ENCODE measurements at places on chromosomes 6 and 20.
A peak's percentile ranks its signal among the peaks of the same experiment; 100 is the strongest.

DNA sequence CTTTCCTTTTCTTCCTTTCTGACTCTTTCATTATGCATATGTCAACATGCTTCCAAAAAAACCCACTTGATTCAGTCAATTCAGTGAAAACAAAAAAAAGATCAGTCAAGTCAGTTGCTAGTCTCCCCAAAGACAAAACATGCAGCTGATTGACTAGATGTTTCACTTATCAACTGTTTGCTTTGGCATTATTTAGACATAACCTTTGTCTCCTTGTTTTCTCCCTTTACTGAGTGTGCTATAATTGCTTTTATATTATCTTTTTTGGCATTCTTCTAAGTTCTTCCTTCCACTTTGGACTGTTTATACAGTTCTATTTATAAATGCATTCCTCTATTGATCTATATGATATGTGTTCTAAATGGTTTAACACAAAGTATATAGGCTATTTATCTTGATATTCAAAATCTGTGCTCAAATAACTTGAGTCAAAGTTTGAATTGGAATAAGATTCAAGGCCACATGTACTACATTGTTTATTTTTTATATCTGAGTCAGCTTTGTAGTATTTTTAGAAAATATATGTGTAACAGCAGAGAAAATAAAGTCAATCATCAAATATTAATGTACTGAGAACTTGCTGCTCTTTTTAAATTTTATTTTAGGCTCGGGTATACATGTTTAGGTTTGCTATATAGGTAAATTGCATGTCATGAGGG lies 260.5 kb downstream of the CENPW start:
- no peaks in the 10 kb centered on the region for H3K36me3 ChIP-seq
- no peak for DNase-seq
- H3K4me3 ChIP-seq: no peak overlapping the region
- H3K27ac ChIP-seq: no peak overlapping the region
- H3K4me1 ChIP-seq: no peaks in the 10 kb centered on the region

DNA sequence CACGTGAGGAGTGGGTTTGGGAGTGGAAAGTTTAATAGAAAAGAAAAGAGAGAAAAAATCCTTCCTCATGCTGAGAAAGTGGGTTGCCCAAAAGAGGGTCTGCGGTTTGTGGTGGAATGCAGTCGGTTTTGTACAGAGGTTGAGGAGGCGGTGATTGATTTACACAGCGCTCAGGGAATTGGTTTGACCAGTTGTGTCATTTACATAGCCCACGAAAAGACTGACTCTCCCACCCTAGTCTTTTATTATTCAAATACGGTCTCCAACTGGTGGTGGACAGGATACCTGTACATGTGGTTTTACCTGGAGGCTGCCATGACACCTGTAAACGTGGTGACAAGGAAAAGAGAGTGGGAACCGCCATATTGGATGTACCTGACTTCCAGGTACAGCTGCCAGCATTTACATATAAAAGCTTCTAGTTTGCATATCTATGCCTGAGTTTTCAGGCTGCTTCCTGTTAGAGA lies 42.1 kb downstream of the HLA-DPB1 start:
- no peaks in the 10 kb centered on the region for H3K4me1 ChIP-seq
- DNase-seq: peak; percentile 51
- H3K27ac ChIP-seq: no peak overlapping the region

- H3K4me1 ChIP-seq: peaks cover 6% of the 10 kb centered on the region
- no peak overlapping the region for H3K27ac ChIP-seq
- no peaks in the 10 kb centered on the region for H3K27me3 ChIP-seq
- no peak for DNase-seq
- H3K4me3 ChIP-seq: no peak overlapping the region
Measured at GRCh38 chr20:34271956-34272355, 30.7 kb downstream of the ASIP start.

- no peak overlapping the region for H3K27ac ChIP-seq
- H3K27me3 ChIP-seq: no peaks in the 10 kb centered on the region
- peaks cover 54% of the 10 kb centered on the region for H3K4me1 ChIP-seq
- H3K4me3 ChIP-seq: no peak overlapping the region
- DNase-seq: peak; percentile 61
Measured at GRCh38 chr6:68640491-68640835, 5.4 kb downstream of the ADGRB3 start.

- H3K4me3 ChIP-seq: no peak overlapping the region
- DNase-seq: no peak
- H3K27ac ChIP-seq: no peak overlapping the region
- H3K27me3 ChIP-seq: no peaks in the 10 kb centered on the region
- H3K36me3 ChIP-seq: no peaks in the 10 kb centered on the region
Measured at GRCh38 chr20:47676912-47677634, 108.2 kb downstream of the SULF2 start.

GRCh38 chr6:42707595-42707994 lies 14.8 kb downstream of the PRPH2 start:
- H3K36me3 ChIP-seq: no peaks in the 10 kb centered on the region
- H3K27ac ChIP-seq: no peak overlapping the region
- H3K4me1 ChIP-seq: no peaks in the 10 kb centered on the region
- no peak overlapping the region for H3K4me3 ChIP-seq
- no peak for DNase-seq
- H3K27me3 ChIP-seq: no peaks in the 10 kb centered on the region

DNA sequence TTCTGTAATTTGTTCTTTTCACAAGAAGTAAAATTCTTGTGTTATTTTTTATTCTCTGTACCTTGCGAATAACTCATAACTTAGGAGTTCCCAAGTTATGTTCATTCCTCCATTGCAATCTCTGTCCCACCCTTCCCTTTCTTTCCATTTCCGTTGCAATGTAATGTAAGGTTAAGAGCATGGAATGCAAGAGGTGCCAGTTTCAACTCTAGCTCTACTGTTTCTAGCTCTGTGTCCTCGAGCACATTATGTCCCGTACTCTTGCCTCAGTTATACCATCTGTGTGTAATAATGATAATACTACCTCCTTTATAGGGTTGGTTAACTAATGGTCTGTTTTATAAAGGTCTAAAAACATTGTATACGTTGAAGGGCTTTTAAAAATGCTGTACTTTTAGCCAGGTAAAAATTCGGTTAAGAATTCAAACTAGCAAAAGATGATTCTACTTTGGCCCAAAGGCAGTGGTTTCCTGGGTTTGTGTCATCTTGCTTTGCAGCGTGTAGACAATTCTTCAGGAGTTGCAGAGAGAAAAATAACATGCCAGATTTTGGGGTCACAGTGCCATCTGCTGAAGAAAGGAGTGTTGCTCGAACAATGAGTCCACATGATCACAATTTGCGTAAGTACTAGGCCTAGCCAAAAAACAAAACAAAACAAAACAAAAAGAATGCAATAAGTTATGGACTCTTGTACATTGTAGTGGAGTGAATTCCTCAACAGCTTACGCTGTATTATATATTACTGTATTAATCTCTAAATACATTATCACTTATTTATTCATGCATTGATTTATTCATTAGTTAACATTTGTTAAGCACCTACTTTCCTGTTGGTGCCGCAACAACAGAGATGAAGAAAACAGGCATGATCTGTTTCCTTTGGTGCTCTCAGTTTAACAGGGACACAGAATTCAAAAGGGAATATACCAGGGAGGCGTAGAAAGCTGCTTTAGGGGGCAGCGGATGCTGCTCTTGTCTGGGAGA lies 10.0 kb upstream of the PFDN4 start:
- H3K4me3 ChIP-seq: no peak overlapping the region
- peaks cover 4% of the 10 kb centered on the region for H3K27me3 ChIP-seq
- H3K4me1 ChIP-seq: no peaks in the 10 kb centered on the region
- no peaks in the 10 kb centered on the region for H3K36me3 ChIP-seq
- no peak overlapping the region for H3K27ac ChIP-seq
- no peak for DNase-seq

GRCh38 chr6:3915076-3915791 lies 66.1 kb downstream of the FAM50B start:
- H3K27me3 ChIP-seq: no peaks in the 10 kb centered on the region
- H3K27ac ChIP-seq: no peak overlapping the region
- no peak for DNase-seq
- H3K4me1 ChIP-seq: peaks cover 11% of the 10 kb centered on the region
- H3K36me3 ChIP-seq: no peaks in the 10 kb centered on the region

GRCh38 chr6:71259888-71260604 lies 28.6 kb upstream of the OGFRL1 start:
- H3K36me3 ChIP-seq: no peaks in the 10 kb centered on the region
- DNase-seq: no peak
- no peaks in the 10 kb centered on the region for H3K27me3 ChIP-seq
- H3K27ac ChIP-seq: no peak overlapping the region
- H3K4me1 ChIP-seq: no peaks in the 10 kb centered on the region

GRCh38 chr6:118584911-118585310 lies 36.8 kb downstream of the PLN start:
- H3K27me3 ChIP-seq: no peaks in the 10 kb centered on the region
- DNase-seq: no peak
- no peak overlapping the region for H3K4me3 ChIP-seq
- peaks cover 1% of the 10 kb centered on the region for H3K4me1 ChIP-seq
- H3K36me3 ChIP-seq: no peaks in the 10 kb centered on the region

- no peak overlapping the region for H3K27ac ChIP-seq
- H3K27me3 ChIP-seq: no peaks in the 10 kb centered on the region
- no peak for DNase-seq
- H3K4me1 ChIP-seq: no peaks in the 10 kb centered on the region
- H3K4me3 ChIP-seq: no peak overlapping the region
Measured at GRCh38 chr6:153787341-153787606, 251.8 kb upstream of the OPRM1 start.

- no peaks in the 10 kb centered on the region for H3K4me1 ChIP-seq
- no peaks in the 10 kb centered on the region for H3K27me3 ChIP-seq
- no peak overlapping the region for H3K27ac ChIP-seq
- no peaks in the 10 kb centered on the region for H3K36me3 ChIP-seq
- H3K4me3 ChIP-seq: no peak overlapping the region
- no peak for DNase-seq
Measured at GRCh38 chr6:169156108-169156792, 97.4 kb downstream of the THBS2 start.

DNA sequence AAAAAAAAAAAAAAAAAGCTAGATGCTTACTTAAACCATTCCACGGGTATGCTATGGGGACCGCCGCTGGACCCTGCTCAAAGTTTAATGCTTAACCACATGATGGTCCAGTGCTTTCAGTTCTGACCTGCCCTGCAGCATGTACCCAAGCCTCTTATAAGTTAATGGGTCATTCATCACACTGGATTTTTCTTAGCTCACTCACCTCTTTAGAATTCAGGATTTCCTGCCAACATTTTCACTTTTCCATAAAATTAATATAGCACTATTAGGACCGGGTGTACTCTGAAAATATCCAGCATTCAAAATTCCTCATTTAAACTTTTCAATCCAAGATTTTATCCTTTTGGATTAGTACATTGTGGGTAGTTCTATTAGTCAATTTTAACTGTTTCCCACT lies 140.8 kb downstream of the ALDH8A1 start:
- no peaks in the 10 kb centered on the region for H3K36me3 ChIP-seq
- no peak for DNase-seq
- no peak overlapping the region for H3K4me3 ChIP-seq
- H3K4me1 ChIP-seq: no peaks in the 10 kb centered on the region

GRCh38 chr6:85470023-85470410 lies 20.1 kb downstream of the NT5E start:
- no peak overlapping the region for H3K4me3 ChIP-seq
- H3K27me3 ChIP-seq: no peaks in the 10 kb centered on the region
- DNase-seq: no peak
- H3K4me1 ChIP-seq: no peaks in the 10 kb centered on the region

GRCh38 chr6:168121303-168121665 lies 42.3 kb upstream of the FRMD1 start:
- no peaks in the 10 kb centered on the region for H3K4me1 ChIP-seq
- H3K27me3 ChIP-seq: no peaks in the 10 kb centered on the region
- no peak overlapping the region for H3K27ac ChIP-seq

GRCh38 chr6:131838051-131838450 lies 30.2 kb downstream of the ENPP1 start:
- H3K36me3 ChIP-seq: no peaks in the 10 kb centered on the region
- H3K4me1 ChIP-seq: no peaks in the 10 kb centered on the region
- DNase-seq: no peak
- H3K27me3 ChIP-seq: no peaks in the 10 kb centered on the region

DNA sequence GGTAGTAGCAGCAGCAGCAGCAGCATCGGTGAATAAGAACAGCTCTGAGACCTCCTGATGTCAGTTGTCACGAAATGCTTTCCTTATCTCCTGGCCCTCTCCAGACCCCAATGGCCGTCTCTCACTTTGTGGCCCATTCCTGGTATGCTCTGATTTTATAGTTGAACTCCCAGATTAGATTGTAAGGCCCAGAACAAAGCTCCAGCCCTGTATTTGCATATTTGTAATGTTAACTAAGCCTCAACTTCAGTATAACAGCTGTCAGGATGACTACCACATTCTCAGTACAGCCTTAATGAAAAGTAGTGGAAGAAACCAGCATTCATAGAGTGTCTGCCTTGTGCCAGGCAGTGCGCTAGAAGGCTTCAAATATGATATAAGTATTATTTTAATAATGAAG lies 180.9 kb downstream of the SASH1 start:
- DNase-seq: peak; percentile 40
- H3K4me3 ChIP-seq: no peak overlapping the region
- peaks cover 16% of the 10 kb centered on the region for H3K36me3 ChIP-seq
- H3K27me3 ChIP-seq: no peaks in the 10 kb centered on the region

DNA sequence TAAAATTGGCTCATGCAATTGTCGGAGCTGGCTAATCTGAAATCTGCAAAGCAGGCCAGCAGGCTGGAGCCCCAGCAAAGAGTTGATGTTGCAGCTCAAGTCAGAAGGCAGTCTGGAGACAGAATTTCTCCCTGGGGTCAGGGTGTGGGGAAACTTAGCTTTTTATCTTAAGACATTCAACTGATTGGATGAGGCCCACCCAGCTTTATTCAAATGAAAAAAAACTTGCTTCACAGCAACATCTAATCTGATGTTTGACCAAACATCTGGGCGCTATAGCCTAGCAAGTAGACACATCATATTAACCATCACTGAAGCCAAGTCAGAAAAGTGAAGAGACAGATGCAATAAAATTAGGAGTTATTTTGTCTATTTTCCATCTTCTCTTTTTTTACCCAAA lies 108.8 kb upstream of the CCDC28A start:
- H3K4me3 ChIP-seq: no peak overlapping the region
- no peak overlapping the region for H3K27ac ChIP-seq
- H3K36me3 ChIP-seq: no peaks in the 10 kb centered on the region
- H3K4me1 ChIP-seq: no peaks in the 10 kb centered on the region

DNA sequence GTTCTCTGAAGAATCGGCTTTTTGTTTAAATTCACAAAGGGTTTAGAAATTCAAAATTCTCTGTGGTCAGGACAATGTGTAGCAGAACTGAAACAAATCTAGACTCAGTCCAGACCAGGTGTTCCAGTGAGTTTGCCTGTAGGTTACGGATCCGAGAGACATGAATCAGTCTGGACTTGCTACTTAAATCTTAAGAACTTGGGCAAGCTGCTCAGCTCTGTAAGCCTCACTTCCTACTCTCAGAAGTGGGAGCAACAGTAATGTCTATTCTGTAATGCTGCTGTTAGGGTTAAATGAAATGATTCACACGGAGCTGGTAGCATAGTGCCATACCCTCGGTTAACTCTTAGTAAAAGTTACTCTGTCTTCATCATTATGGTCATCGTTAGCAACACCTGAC lies 37.7 kb downstream of the HECA start:
- no peak overlapping the region for H3K27ac ChIP-seq
- DNase-seq: no peak
- H3K36me3 ChIP-seq: peaks cover 21% of the 10 kb centered on the region
- no peak overlapping the region for H3K4me3 ChIP-seq
